T-helper 2 cell (primary cell): ENCODE measurements at places on chromosomes 5 and 9.

DNA sequence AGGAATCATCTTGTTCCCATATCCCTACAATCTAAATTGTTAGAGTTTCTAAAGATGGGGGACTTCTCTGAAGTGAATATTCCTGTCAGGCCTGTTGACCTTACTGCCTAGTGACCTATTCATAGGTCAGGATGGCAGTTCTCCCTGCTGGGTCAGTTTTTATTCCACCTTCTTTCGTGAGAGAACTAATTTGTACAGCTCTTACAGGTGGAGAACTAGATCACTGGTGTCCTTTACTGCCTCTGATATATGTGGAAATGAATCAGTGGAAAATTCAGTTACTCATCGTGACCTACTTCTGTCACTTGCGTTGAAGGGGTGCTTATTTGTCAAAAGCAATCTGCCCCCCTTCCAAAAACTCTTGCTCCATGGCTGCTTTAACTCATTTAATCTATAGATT is 164.9 kb downstream of the CD180 start:
- no peak for DNase-seq

DNA sequence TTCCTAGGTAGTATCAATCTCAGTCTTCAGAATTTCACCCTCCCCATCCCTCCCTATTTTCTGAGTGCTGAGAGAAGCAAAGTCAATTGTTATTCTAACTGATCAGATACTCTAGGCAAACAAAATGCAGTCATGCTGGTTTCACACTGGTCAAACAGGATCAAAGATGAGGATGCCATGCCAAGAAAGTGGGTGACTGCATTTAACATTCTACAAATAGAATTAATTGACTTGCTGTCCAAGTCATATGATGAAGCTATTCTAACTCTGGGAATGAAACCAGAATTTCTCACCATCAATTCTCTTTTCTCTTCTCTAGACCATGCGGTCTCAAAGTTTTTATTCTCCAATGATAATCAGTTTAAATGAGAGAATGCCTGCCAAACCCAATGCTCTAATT is 112.5 kb downstream of the CTNND2 start:
- DNase-seq = no peak

GRCh38 chr5:14416621-14417275 is 164.8 kb upstream of the OTULINL start:
- DNase-seq = peak; percentile 53

- DNase-seq = no peak
Observed at GRCh38 chr5:95043234-95043633, 241.7 kb downstream of the MCTP1 start.
